GM20000 (cell line): ENCODE measurements at places on chromosomes 7 and 10.

DNA sequence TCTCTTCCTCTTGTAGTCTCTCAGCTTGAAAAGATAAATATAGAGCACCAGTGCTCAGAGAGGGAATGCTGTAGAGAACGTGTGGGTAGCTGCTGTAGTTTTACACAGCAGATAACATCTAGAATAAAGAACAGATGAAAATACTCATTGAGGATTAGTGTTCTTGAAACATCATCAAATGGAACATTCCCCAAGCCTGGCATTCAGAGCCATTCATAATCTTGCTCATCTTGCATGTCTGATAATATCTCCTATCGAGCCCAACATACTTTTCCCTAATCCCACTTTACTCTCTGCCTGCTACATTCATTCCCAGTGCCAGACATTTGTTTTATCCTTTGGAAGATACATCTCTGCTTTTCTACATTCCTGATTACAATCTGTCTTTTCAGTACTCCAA is 35.2 kb downstream of the MCU start:
- DNase-seq: no peak

- peak; percentile 79 for DNase-seq
Observed at GRCh38 chr7:116955801-116956476, 2.6 kb downstream of the ST7 start.

GRCh38 chr7:116968631-116969030 is 15.3 kb downstream of the ST7 start:
- no peak for DNase-seq

GRCh38 chr7:30787486-30787885 is 16.3 kb downstream of the MINDY4 start:
- DNase-seq: no peak

DNA sequence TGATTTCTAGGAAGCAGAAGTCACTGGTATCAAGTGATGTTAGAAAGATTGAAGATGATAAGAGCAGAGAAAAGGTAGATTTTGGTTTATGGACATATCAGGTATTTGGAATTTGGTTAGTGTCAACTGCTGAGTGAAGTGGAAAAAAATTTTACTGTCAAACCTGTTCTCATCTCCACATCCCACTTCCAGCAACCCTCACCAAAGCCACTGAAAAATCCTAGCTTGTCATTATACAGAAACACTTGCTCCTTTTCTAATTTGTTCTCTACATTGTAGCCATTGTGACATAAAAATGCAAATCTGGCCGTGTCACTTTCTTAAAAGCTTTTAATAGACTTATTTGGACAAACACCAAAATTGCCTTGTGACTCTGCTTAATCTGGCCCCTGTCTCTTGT is 54.0 kb downstream of the TRIM24 start:
- DNase-seq: no peak

DNA sequence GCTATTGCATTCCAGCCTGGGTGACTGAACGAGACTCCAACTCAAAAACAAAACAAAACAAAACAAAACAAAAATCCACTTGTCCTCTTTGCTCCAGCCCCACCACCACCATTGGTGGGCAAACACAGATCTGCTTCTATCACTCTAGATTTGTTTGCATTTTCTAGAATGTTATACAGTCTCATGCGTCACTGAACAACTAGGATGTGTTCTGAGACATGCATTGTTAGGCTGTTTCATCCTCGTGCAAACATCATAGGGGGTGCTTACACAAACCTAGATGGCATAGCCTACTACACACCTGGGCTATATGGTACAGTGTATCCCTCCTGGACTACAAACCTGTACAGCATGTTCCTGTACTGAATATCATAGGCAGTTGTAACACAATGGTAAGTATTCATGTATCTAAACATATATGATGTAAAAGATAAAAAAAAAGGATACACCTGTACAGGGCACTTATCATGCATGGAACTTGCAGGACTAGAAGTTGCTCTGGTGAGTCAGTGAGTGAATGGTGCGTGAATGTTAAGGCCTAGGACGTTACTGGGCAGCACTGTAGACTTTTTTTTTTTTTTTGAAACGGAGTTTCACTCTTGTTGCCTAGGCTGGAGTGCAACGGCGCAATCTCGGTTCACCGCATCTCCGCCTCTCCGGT is 45.3 kb downstream of the BTBD16 start:
- no peak for DNase-seq

DNA sequence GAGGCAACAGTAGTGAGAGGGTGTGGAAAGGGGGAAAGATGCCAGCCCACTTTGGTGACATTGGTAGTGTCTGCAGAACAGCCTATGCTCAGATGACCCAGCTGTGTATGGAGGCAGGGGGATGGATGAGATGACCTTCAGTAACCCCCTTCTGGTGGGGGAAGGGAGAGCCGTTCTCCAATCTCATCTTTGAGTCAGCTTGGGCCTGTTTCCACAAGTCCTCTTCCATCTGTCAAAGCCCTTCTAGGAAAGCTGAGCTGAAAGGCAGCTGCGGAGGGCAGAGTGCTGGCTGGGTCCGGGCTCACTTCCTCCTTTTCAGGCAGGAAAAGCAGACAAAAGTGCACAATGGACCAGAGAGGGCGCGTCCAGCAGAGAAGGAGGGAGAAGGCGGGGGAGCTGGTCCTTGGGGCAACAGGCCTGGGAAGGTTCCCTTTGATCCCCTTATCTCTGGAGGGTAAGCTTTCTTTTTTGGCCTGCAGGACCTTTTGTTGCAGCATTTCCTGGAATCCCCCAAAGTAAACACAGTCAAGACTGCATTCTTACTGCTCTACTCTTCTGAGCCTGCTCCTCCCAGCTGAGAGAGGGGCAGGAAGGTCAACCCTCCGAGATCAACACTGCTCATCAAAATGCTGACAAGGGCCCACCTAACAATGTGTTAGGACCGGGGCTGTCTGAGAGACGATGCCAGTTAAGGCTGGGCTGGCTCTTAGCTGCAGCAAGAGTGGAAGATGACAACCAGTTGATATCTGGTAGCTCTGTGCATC is 1.2 kb upstream of the LRMDA start:
- DNase-seq: no peak

GRCh38 chr10:30705625-30706149 is 76.1 kb upstream of the LYZL2 start:
- DNase-seq: no peak

GRCh38 chr10:122656741-122657140 is 42.9 kb downstream of the C10orf120 start:
- DNase-seq: no peak

DNA sequence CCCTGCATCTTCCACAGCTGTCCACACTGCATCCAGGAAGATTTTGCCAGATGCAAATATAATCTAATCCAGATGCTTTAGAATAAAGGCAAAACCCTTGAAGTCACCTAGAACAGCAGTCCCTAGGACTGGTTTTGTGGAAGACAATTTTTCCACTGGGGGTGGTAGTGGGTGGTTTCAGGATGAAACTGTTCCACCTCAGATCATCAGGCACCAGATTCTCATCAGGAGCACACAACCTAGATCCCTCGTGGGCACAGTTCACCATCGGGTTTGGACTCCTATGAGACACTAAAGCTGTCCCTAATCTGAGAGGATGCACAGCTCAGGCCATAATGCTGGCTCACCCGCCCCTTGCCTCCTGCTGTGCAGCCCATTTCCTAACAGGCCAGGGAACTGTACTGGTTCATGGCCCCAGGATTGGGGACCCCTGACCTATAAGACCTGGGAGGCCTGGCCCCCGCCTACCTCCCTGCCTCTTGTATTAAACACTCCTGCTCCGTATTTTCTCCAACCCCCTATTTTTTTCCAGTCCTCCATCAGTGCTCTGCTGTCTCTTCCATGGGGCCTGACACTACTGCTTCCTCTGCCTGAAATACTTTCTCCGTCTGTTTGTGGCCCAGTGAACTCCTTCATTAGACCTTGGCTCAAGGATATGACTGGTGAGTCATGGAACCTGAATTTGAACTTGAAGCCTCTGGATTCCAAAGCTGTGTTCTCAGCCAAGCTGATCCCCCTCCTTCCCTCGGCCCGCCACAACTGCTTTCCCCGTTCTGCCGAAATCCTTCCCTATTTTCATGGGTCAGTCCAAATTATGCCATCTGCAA is 79.9 kb upstream of the RHEB start:
- no peak for DNase-seq

GRCh38 chr10:20094226-20094976 is 278.2 kb downstream of the PLXDC2 start:
- DNase-seq: no peak
